Uterine smooth muscle cell (primary cell): ENCODE measurements at places on chromosomes 3 and 15. TPM values are rescaled to one million over a fixed set of nuclear protein-coding genes. Genes with fewer than 3 reads are reported as not detected.

LYZL4 gene
- not detected in 2 replicates for total RNA-seq

GTF2E1 gene
- total RNA-seq = 20.9 and 23.9 TPM in 2 replicates

BFSP2 gene
- total RNA-seq = not detected in 2 replicates

SUCLG2 gene
- 79.8 and 87.6 TPM in 2 replicates for total RNA-seq

KLHL40 gene
- not detected in 2 replicates for total RNA-seq

ENTPD3 gene
- not detected in 2 replicates for total RNA-seq

PDE8A gene
- total RNA-seq = 26.7 and 27.9 TPM in 2 replicates

SOX14 gene
- total RNA-seq = not detected in 2 replicates

C3orf80 gene
- 1.7 and 4.9 TPM in 2 replicates for total RNA-seq

STRA6 gene
- total RNA-seq = 3.9 and 4.5 TPM in 2 replicates

RBP2 gene
- not detected in 2 replicates for total RNA-seq

TRH gene
- not detected in 2 replicates for total RNA-seq

SLC2A2 gene
- total RNA-seq = not detected in 2 replicates

LRRIQ4 gene
- total RNA-seq = 0.11 TPM in 1 of 2 replicates, not detected in the other

LMAN1L gene
- 0.11 TPM in 1 of 2 replicates, not detected in the other for total RNA-seq

PEX11A gene
- 5.8 and 9.1 TPM in 2 replicates for total RNA-seq

CNTN6 gene
- under 0.01 TPM in 1 of 2 replicates, not detected in the other for total RNA-seq

TNIK gene
- 20.4 and 23.7 TPM in 2 replicates for total RNA-seq

LAMB2 gene
- total RNA-seq = 296 and 640 TPM in 2 replicates

CCDC39 gene
- 0.12 TPM in 1 of 2 replicates, not detected in the other for total RNA-seq
